ENCODE measurements at places on chromosomes 4 and X.

DNA sequence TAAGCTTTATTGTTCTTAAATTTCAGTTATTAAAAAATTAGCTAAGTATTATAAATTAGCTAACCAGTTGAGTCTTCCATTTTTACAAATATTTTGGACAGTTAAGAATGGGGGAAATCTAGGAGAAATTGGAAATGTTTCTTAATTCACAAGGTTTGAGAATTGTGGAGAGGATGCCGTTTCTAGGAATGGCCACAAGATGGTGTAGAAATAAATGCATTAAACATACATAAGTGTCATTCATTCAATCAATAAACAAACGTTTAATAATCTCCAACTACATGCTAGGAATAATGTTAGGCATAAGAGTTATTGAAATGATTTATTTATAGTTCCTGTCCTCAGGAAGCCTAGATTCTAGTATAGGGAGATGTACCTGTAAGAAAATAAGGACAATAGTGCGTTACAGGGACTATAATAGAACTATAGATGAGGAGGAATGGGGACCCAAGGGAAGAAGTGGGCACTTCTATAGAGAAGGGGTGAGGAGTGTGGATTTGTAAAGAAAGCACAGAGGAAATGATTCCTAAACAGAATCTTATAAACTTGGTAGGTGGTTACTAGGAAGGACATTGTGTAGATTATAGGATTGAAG is 195.7 kb upstream of the ANK2 start:
- DNase-seq, result no peak

DNA sequence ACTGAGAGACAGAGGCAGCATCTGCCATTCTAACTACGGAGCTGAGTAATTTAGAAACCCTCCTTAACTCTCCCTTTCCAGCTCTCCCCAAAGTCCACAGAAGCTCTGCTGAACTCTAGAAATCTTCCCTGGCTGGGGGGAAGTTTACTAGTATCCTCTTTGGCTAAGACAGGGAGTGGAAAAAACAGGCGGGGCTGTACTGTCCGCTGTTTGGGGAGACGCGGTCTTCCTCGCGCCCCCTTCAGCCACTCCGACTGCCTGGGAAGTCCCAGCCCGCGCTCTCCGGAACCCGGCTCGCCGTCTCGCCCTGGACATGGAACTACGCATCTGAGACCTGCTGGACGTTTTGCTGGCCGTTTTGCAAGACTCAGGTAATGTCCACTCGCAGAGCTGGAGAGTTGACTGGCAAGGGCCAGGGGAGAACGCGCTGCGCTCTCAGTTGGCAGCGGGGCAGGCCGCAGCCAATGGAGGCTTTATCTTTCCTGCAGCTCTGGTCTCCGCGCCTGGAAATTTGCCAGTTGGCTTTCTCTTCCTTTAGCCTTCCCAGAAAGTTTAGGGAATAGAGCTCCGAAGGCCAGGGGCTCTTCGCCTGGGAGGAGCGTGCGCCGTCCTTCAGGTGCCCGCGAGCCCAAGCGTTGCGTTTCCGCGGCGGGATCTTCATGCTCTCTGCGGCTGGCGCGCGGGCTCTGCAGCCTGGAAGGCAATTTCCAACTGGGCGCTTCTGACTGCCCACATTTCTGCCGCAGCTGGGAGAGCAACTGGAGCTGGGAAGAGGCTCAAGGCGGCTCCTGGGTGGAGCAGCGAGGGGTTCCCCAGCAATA is 892 bp downstream of the IL1RAPL2 start:
- DNase-seq, result no peak

DNA sequence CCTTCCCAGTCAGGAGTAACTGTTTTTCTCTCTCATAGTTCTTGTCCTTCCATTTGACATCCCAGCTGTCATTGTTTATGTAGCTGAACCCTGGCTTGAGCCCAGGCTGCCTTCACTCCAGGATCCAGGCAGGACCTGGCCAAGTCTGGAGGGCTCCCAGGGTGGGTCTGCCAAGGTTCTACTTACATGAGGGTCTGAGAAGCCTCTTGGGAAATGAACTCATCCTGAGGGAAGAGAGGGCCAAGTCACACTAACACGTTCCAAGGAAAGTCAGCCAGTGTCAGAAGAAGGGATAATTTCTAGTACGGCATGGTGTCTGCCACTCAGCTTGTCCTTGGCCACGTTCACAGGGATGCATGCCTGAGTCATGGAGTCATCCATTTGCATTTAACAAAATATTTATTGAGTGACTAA is 54.8 kb upstream of the SRD5A3 start:
- DNase-seq, result no peak

DNA sequence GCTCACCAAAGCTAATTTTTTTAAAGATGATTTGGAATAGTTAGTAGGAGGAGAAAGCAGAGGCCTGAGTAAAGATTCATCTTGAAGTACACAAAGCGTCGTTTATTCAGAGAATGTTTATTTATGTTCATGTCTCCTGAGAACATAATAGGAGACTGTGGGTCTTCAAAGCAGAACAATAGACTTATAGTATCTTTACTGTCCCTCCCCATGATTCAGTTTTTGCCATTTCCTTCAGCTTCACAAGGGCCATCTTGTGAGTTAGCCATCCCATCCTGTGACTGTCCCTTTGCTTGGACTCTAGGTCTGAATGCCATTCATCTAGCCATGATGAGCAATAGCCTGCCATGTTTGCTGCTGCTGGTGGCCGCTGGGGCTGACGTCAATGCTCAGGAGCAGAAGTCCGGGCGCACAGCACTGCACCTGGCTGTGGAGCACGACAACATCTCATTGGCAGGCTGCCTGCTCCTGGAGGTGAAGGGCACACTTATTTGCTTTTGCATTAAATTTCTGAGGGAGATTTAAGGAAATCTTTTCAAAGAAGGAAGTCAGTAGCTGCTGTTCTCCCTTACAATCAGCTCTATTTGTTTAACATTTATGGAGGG is 105.8 kb downstream of the NFKB1 start:
- DNase-seq, result no peak

- peak; percentile 1 for DNase-seq
Measured at GRCh38 chrX:103220511-103221323, 5.8 kb downstream of the BEX4 start.

GRCh38 chr4:14218641-14219040 is 591.1 kb upstream of the BOD1L1 start:
- DNase-seq, result peak; percentile 3

DNA sequence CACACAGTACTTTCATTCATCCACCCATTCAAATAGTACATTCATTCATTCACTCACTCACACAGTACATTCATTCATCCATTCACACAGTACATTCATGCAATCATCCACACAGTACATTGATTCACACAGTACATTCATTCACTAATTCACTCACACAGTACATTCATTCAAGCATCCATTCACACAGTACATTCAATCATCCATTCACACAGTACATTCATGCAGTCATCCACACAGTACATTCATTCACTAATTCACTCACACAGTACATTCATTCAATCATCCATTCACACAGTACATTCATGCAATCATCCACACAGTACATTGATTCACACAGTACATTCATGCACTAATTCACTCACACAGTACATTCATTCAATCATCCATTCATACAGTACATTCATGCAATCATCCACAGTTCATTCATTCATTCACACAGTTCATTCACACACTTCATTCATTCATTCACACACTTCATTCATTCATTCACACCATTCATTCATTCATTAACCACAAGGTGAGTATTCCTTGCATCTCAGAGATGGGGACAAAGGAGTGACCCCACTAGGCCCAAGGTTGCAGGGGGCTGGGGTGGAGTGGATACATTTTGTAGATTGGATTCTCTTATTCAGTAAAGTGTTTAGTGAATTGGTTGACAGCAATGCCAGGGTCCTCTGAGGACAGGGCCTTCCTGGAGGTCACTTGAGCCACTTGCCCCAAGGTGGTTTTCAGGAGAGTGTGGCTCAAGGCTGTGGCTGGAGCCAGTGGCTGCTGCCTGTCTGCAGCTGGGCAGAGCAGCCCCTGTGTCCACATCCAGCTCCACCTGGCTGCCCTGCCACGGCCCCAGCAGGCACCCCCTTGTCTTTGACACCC is 4.3 kb upstream of the SPON2 start:
- DNase-seq, result no peak

GRCh38 chrX:130805903-130806302 is 97.1 kb downstream of the ENOX2 start:
- no peak for DNase-seq

- DNase-seq, result no peak
Measured at GRCh38 chr4:118989098-118990080, 100.7 kb downstream of the SYNPO2 start.

GRCh38 chr4:185773419-185773818 is 38.6 kb downstream of the SORBS2 start:
- no peak for DNase-seq

GRCh38 chrX:36573720-36574119 is 434.4 kb upstream of the FAM47C start:
- no peak for DNase-seq

DNA sequence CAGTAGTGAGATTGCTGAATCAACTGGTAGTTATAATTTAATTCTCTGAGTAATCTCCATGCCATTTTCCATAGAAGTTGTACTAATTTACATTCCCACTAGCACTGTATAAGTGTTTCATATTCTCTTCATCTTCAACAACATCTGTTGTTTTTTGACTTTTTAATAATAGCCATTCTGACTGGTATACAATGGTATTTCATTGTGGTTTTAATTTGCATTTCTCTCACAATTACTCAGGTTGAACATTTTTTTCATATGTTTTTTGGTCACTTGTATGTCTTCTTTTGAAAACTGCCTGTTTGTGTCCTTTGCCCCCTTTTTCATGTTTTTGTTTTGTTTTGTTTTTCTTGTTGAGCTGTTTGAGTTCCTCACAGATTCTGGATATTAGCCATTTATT is 880.2 kb downstream of the RAPGEF2 start:
- DNase-seq, result no peak

GRCh38 chrX:31459361-31459760 is 387.5 kb upstream of the FTHL17 start:
- DNase-seq, result no peak

GRCh38 chr4:94814237-94814636 is 56.5 kb downstream of the BMPR1B start:
- DNase-seq, result no peak

DNA sequence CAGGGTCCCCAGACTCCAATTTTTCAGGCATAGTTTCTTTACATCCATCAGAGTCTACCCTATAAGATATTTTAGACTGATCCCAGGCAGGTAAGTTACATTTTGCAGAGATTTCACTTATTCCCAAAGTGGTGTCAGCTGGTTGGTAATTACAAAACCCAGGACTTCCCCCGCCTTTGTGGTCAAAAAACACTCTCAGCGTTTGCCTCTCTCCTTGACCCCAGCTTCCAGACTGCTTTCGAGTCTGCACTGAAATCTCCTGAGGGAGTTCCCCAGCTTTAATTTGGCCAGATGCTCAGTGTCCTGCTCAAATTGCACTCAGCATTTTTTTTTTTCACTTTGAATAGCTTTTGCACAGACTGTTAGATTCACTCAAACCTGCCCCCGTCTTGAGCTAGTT is 11.2 kb upstream of the AMOT start:
- no peak for DNase-seq

DNA sequence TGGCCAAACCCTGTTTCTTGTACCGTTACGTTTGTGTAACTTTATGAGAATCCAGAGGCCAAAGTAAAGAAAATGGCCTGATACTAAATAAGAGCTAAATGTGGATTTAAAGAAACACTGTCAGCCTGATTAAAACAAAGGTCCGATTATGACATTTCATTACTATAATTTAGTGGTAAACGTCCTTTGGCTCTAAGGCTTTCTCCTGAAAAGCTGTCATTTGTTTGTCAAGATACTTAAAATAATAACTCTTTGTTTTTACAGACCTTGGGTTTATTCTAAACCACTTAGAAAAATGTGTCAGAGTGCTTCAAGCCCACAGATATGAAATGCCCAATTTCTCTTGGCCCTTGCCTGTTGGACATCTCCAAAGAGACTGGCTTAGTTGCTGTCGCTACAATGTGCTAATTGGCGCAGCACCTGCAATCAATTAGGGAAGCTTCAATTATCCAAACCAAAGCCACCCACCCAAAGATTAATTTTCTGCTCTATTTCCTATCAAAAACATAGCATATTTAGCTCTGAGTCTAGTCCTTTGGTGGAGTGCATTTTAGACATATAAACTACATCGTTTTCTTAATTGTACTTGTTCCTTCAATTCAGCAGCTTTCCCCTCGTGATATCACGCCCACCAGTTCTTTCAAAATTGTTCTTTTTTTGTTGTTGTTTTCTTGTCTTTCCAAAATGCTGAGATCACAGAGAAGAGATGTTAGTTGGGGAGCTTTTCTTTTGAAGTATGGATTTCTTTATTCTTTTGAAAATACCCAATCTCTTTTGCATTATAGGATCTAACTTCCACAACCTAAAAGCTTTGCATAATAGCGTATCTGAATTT is 13.6 kb downstream of the SMIM20 start:
- no peak for DNase-seq

GRCh38 chr4:70749313-70749712 is 27.5 kb downstream of the RUFY3 start:
- DNase-seq, result no peak

DNA sequence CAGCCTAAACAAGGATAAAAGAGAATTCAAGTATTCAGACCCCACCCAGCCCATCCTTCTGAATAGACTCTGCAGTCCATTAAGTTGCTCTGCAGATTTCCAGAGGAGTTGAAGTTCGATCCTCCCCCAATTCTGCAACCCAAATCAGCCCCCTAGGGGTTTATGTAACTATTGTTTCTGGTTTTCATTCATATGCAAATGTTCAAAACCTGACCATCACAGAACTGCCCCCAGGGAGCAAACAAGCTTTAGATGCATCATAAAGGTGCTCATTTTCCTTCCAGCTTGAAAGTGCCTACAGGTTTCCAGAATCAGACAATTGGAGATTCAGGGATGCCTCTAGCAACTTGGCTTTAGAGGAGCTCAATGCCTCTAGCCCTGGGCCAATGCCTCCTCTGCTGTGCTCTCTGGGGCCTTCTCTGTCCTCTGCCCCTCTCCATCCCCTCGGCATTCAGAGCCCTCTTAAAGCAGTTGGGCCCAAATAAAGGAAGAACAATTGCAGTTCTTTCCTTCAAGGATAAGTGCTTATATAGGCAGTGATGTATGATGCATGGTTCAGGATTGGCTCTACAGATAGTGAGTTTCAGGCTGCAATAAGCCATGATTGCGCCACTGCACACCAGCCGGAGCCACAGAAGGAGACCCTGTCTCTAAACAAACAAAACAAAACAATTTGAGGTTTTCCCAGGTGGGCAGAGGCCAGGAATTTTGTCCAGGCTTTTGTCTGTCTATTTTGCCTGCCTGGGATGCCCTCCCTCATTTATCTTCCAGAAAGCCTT is 23.5 kb upstream of the SPINK2 start:
- DNase-seq, result no peak

DNA sequence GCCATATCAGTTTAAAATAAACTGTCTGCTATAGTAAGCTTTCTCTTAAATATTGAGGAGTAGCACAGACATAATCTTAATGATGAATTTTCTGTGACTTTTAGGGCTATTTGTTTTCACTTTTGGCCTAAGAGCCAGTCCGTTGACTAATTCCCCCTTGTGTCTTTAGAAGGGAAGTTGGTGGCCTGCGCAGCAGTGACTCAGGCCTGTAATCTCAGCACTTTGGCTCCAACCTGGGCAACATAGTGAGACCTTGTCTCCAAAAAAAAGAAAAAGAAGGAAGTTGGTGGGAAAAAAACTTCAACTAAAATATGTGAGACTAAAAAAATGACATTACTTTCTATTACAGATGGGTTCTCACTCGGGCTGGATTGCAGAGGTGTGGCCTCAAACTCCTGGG is 3.4 kb downstream of the NCAPG start:
- DNase-seq, result no peak

GRCh38 chr4:140188975-140189374 is 35.0 kb upstream of the MAML3 start:
- DNase-seq, result no peak

Measured in hypothalamus (tissue), 51 donors.